Spinal cord (tissue), 10 donors: ENCODE measurements at places on chromosomes 7 and 10.

DNA sequence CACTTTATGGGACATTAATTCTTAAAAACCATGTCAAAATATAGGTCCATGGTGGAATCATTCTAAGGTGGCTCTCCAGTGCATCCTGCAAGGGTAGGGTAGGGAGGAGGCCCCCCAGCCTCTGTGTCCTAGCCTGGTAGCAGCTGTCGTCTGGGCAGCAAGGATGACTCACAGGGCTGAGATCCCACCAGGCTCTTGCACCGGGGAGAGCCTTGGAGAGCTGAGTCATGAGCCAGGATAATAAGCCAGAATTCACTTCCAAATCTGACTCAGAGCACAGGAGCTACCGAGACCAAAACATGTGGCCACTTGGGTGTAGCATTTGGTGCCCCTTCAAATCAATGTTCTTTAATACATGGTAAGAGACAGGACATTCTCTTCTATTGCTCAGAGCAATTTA is 298.5 kb downstream of the NEBL start:
- DNase-seq, result no peak

DNA sequence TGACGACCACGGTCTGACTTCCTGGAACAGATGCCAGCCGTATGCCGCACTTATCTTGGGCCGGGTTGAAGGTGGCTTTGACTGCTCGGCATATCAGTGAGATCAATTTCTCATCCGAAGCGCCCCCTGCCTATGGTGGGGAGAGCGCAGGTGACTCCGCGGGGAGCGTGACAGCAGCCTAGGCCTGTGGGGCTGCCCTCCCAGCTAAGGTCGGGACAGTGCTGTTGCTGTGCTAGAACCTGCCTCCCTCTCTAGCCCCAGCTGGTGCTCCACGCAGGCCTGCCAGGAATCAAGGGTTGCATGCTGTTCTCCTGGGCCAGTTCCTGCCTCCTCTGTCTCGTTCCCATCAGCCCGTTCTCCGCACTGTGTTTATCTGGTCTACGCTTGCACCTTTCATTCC is 49.8 kb downstream of the PODXL start:
- DNase-seq, result no peak

- DNase-seq, result no peak
Observed at GRCh38 chr7:41207141-41207540, 495.7 kb downstream of the INHBA start.

- no peak for DNase-seq
Observed at GRCh38 chr10:133133471-133134231, 26.4 kb upstream of the KNDC1 start.

- DNase-seq, result no peak
Observed at GRCh38 chr10:70655316-70655715, 17.0 kb upstream of the ADAMTS14 start.

GRCh38 chr10:132939957-132940790 is 2.2 kb downstream of the CFAP46 start:
- no peak for DNase-seq

DNA sequence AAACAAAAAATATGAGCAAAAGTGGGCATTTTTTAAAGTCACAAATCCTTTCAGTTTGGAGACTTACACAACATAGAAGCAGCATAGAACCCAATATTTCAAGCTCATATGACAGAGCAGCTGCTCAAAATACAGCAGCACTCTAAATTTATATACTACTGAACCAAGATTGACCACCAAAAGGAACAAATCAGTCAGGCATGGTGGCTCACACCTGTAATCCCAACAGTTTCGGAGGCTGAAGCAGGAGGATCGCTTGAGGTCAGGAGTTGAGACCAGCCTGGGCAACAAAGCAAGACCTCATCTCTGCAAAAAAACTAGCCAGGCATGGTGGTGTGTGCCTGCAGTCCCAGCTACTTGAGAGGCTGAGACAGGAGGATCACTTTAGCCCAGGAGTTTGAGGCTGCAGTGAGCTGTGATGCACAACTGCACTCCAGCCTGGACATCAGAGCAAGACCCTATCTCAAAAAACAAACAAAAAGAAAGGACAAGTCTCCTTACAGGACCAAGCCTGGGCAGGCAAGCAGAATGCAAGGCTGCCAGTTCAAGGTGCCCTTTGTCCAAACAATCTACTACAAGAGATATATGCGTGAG is 40.0 kb downstream of the PARD3 start:
- no peak for DNase-seq

DNA sequence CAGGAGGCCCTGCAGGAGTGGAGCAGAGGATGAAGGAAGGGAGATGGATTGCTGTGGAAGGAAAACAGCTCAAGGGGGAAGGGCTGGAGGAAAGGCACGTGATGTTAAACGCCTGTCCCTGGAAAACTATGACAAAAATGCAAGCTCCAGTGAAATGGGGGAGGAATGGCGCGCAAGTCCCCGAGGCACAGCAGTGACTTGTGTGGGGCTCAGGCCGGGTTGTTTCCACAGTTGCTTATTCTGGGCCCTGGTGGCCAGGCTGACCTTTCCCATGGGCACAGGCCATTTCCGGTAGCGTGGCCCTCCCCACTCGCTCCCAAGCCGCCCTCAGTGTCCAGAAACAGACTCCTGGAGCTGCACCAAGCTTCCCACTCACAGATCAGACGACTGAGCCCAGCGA is 68.1 kb upstream of the PDGFA start:
- DNase-seq, result no peak

DNA sequence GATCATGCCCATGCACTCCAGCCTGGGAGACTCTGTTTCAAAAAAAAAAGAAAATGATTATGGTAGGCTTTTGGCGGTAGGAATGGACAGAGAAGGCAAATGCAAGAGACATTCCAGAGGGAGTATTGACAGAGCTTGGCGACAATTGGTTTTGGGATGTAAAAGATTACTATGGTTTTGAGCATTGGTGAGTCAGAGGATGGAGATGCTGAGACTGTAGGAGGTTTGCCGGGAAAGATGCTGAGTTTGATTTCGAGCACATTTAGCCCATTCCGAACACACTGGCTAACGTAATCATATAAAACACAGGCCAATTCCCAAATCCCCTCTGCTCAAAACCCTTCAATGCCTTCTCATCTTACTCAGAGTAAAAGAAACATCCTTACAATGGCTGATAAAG is 161.6 kb upstream of the MKLN1 start:
- no peak for DNase-seq

DNA sequence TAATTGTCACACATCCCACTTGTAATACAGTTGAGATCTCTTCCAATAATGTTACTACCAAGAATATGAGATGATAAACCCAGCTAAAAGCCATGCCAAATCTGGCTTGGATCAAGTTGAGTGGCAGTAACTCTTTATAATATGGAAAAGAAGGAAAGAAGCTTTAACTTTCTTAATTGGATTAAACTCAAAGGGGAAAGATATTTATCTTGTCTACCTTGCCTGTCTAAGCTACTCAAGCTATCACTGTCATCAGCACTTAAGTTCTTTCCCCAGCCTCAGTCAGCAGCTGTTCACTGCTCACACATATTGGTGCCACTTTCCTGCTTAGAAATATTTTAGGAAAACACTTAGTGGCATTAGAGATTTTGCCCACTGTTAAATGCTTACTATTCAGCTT is 350.7 kb downstream of the IPMK start:
- no peak for DNase-seq

DNA sequence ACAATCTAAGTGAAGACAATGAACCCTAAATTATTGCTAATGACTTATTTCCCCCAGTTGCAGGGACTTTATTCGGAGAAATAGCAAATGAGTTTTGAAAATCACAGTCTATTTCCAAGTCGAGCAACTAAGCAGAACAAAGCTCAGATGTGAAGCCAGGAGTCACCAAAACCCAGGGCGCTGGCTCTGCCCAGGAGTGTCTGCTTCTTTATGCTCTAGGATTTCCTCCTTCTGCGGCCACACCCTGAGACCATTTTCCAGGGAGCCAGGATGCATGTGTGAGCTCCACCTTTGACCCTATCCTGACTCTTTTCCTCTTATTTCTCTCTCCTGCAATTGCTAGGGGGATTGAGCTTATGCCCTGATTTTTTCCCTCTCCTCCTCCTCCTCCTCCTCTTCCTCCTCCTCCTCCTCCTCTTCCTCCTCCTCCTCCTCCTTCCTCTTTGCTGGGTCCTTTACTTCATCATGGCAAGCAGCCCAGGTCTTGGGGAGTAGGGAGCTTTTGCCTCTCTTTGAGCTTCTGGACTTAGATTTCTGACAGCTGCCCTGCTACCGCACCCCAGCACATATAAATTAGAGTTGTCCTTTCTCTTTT is 234.4 kb downstream of the ARL4A start:
- DNase-seq, result no peak
